ENCODE measurements at places on chromosomes 11 and 22.

DNA sequence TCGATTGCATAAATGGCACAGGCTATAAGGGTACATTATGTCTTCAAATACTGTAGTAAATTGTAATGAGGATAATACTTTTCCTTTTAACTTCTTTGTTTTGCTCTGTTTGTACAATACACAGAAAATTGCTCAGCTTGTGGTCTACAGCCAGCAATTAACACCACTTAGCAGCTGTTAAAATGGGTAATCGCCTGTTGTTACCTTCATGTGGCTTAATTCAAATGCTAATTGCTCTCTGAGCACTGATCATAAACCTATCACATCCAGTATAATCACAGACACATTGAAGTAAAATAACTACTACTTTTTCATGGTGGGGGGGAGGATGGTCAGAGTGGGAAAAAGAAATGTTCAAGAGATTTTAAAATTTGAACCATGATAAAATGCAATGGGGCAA lies 1164.1 kb upstream of the CNTN5 start:
- DNase-seq: no peak

DNA sequence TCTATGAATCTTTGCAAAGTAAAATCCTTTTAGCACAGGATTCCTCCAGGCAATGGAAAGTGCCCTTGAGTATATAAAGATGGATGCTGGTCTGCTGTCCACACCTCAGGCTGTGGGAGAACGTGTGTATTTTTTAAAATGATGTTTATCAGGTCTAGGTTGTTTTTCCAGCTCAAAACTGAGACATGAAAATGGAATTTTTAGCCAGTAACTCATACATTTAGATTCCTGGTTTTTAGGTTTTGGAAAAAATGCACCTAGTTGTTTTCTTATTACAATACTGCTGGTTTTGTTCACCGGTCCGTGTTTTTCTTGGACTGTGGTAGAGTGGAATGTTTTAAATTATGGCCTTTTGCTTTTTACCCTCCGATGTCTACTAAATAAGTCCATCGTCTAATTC lies 554.7 kb downstream of the SOX6 start:
- no peak for DNase-seq

DNA sequence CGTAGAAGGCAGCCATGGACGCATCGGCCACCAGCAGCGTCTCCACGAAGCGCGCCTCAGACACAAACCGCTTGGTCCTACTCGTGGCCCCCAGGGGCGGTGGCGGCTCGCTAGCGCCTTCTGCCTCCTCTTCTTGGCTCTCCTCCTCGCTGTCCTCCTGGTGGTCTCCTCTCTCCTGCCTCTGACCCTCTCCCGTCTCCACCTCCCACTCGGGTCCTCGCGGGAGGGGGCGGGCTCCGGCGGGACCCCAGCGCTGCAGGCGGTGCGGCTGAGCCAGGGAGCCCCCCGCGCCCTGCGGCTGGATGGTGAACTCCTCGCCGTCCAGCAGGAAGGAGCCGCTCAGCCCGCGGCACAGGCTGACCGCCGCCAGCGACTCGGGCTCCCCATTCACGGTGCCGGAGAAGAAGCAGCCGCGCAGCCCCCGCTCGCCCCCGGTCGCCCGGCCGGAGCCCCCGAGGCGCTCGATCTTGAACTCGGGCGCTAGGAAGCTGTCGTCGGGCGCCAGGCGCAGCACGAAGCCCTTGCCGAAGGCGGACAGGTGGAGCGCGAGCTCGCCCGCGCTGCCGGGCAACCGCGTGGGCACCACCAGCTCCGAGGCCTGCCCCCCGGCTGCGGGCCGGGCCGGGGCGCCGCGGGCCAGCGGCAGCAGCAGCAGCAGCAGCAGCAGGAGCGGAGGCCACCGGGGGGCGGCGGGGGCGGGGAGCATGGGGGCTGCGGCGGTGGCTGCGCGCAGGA lies 661 bp downstream of the ADAMTS8 start:
- no peak for DNase-seq

- no peak for DNase-seq
Observed at GRCh38 chr22:43860831-43861230, 1.5 kb downstream of the SULT4A1 start.

DNA sequence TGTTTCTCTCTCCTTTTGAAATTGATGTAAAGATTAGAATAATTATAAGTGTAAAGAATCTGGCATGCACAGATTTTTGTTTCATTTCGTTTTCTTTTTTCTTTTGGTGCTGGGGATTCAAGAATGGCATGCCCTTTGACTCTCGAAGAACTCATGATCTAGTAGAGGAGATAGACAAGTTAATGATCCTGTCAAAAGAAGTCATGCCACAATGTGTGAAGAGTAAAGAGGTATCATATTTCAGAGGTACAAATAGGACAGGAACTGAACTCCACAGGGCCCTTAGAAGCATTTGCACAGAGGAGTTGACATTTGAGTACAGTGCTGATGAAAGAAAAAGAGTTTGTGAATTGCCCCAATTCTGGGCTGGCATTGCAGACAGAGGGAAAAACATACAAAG lies 708.0 kb upstream of the ARHGAP42 start:
- no peak for DNase-seq

DNA sequence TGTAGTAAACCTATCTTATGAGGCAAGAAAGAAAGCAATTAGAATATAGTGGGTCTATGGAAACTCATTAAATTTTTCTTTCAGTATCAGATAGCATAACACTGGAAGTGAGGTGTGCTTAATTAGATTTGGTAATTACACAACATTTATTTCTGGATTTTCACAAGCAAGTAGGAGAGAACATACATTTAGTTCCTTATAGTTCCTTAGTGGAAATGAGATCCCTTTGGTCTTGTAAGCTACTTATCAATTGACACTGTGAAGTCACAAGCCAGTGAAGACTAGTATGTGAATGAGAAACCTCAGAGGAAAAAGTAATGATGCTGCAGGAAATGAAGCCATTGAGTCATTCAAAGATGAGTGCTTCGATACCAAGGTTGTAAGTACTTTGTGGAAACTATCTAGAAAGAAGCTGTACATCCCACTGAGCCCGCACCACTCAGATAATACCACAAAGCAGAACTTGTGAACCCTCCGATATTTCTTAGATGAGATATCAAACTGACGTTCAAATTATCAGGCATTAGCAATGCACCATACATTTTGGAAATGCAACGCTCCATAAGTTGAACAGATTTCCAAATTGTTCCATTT lies 53.5 kb downstream of the ENTHD1 start:
- DNase-seq: no peak

DNA sequence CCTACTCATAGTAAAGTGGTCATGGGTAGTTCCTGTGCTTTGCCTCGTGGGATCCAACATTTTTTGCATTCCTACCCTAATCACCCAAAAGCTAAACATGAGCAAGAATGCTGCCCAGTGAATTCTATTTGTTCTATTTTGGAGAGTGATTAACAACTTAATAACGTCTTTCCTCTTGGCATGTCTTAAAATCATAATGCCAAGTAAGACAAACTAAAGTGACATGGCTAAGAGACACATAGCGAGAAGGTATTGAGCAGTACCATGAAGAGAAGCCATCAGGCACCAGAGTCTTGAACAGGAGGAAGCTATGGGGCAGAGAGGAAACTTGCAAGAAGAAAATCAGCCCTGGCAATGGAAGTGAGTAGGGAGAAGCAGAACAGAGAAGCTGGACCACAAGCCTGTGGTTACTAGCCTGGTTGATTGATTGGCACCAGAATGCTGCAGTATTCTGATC lies 32.0 kb downstream of the EXPH5 start:
- DNase-seq: no peak

DNA sequence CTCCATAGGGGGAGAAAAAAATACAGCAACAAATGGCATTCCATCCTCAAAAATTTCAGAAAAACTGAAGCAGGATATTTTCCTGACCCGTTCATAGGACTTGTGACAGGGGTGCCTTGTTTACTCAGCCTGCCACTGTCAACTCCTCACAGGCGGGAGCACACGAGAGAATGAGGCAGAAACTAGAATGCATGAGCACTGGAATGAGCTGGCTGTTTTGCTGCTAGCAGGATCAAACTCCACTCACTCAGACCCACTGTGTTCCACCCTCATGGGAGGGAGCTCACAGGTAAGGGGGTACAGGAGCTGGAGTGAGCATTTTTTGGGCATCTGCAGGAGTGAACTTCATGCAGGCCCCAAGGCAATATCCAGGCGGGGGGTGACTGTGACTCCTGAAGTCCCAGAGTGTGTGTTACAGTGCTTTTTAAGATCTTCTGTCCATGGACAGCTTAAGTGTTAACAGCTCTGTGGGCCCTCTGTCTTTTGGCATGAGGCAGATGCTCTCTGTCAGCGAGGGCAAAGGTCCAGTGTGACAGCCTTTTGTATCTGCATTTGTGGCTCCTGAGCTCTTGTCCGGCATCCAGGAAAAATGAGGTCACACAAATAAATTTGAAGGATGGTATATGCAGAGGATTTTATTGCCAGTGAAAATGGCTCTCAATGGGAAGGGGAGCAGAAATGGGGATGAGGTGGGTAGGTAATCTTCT lies 905.7 kb upstream of the TENM4 start:
- peak; percentile 3 for DNase-seq

GRCh38 chr11:3036419-3036818 lies 20.8 kb downstream of the CARS1 start:
- DNase-seq: peak; percentile 67

GRCh38 chr11:67371189-67371910 lies 2.0 kb downstream of the CLCF1 start:
- DNase-seq: no peak

DNA sequence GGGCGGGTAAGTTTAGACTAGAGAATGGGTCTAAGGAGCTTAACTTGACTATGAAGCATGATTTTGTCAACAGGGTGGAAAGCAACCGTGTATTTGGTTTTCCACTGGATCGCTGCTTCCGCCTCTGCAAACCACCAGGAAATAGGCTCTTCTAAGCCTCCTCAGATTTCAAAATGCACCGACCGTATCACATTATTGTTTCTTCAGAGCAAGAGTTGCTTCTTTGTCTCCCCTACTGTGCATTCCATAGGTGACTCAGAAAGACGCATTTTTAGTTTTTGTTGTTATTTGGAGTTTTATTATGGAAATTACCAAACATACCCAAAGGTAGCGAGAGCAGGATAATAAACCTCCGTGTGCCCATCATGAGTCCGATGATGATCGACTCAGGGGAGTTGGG lies 64.3 kb upstream of the RASD2 start:
- no peak for DNase-seq

DNA sequence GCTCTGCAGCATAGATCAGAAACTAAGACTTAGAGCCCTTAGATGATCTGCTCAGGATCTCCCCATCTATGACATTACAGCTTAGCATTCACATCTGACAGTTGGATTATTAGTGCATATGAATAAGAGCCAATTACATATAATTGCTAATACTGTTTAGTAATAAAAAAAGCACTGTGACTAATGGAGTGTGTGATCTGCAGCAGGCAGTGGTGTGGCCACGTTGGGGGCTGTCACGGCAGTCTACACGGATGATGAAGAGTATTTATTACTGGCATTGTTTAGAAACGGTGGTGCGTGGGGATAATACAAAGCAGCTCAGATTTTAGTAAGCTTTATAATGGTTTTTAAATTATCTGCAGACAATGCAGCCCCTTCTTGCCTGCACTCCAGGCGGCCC lies 93.5 kb upstream of the TIMP3 start:
- DNase-seq: no peak

GRCh38 chr22:46918197-46918596 lies 155.7 kb downstream of the TBC1D22A start:
- DNase-seq: no peak

DNA sequence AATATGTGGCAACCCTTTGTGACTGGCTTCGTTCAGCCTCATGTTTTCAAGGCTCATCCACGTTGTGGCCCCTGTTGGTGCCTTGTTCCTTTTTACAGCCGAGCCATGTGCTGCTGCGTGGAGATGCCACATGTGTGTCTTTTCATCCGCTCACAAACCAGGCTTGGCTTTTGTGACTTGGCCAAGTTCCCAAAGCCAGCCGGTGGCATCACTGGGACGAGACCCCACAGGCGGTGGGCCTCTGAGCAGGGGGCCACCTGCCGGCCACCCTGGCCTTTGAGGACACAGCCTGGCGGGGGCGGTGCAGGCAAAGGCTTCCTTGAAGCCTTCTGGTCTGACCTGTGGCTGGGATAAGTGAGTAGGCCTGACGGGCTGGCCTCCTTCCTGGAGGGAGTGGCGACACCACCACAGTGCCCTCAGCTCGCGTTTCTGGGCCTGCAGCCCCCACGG lies 10.5 kb downstream of the GRK2 start:
- peak; percentile 75 for DNase-seq

DNA sequence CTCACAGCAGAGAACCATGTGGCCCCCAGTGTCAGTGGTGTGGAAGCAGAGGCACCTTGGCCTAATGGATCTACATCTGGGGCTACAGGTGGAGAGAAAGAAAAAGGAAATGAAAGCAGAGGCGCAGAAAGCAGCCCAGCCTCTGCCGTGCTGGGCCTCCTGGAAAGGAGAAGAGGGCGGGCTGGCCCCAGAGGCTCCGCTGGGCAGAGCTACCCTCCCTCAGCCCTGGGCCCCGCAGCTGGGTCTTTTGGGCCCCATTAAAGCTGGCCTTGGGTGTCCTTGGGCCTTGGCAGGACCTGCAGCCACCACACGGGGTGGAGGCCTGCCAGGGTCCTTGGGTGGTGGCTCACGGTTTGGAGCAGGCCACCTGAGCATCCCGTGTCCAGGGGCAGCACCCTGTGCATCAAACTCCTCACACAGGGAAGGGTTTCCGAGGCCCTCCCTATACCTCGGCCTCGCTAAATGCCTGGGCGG lies 31.6 kb upstream of the GAL start:
- DNase-seq: no peak

DNA sequence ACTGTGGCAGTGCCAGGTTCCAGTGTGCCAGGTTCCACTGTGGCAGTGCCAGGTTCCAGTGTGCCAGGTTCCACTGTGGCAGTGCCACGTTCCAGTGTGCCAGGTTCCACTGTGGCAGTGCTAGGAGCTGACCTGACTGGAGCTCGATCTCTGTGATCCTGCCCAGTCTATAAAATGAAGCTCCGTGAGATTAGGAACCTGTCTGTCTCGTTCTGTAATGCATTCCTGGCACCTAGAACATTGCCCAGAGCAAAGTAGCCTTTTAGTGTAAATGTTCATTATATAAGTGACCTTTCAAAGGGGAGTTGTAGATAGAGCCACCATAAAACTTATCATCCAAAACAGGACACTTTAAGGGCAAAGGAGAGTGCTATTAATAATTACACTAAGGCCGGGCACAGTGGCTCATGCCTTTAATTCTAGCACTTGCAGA lies 36.0 kb downstream of the ART5 start:
- no peak for DNase-seq

Data from muscle of leg (tissue), 16 donors.